AML-193 (cell line): ENCODE measurements at places on chromosomes 3 and 15.
A peak's percentile ranks its signal among the peaks of the same experiment; 100 is the strongest.

- DNase-seq = peak; percentile 33
These were observed 944 bp upstream of the EIF4E3 start for GRCh38 chr3:71726146-71726545.

DNA sequence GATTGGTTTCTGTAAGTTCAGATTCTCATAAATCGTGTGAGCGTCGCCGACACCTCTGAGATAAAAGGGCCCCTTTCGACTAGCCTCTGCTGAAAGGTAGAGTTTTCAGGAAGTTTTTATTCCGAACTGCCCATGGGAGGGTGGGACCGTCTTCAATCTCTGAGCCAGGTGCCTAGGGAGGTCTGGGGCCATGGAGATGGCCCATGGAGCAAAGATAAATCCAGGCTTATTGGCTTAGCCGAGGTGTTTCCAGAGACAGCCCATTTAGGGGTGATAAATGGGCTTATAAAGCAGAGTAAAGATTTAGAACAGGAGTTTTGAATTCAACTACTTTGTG, 442 bp downstream of the QTRT2 start:
- no peak for DNase-seq

GRCh38 chr3:154786724-154787123, 293.4 kb upstream of the MME start:
- no peak for DNase-seq

- DNase-seq = no peak
These were observed 181.4 kb downstream of the SMAD6 start for GRCh38 chr15:66883284-66883911.

DNA sequence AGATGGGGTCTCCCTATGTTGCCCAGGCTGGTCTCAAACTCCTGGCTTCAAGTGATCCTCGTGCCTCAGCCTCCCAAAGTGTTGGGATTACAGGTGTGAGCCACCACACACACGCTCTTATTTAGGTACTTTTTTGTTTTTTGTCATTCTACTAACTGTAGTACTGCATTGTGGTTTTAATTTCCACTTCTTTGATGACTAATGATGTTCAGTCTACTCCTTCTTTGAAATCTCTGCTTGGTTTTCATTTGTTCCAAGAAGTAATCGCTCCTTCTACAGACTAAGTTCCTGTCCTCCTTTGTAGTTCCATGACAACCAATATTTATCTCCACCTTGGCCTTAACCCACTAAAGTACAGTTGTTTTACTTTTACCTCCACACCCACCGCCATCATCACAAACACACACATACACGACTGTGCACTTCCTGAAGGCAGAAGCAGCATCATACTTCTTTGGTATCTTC, 529 bp upstream of the DLEC1 start:
- DNase-seq = no peak

GRCh38 chr15:100694381-100695021, 92.1 kb downstream of the ASB7 start:
- DNase-seq = no peak

DNA sequence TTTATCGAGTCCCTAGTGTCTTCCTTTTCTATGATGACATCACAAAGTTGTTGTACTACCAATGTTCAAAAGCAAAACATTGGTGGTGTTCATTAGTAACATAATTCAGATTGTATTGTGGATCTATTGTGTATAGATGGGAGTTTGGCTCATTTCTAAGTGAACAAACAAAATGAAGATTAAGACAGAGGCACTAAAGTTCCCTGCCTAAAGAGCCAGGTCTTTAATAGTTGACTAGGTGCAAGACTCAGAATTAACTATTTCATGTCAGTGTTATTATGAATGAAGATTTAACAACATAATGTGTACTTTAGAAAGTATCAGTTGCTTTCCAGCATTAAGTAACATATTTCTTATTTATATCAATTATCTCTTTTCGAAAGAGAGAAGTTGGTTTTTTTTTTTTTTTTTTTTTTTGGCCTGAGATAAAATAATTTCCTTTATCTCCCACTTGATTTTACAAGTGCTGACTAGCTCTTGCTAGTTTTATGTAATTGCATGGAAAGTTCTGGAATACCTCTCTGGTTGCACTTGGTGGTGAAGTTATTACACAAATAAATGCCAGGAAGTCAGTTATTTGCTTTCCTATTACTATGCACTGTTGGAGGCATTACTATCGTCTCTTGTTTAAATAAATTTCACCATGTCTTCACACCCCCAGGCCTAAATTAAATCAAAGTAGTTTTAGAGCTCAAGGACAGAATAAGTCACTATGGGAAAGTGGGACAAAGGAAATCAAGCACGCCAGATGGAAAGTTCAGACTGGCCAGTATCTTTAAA, 48.7 kb downstream of the NAALADL2 start:
- no peak for DNase-seq

GRCh38 chr15:20356444-20356910, 185.1 kb downstream of the GOLGA6L6 start:
- no peak for DNase-seq

- DNase-seq = no peak
These were observed 29.5 kb downstream of the BOC start for GRCh38 chr3:113240841-113241240.

DNA sequence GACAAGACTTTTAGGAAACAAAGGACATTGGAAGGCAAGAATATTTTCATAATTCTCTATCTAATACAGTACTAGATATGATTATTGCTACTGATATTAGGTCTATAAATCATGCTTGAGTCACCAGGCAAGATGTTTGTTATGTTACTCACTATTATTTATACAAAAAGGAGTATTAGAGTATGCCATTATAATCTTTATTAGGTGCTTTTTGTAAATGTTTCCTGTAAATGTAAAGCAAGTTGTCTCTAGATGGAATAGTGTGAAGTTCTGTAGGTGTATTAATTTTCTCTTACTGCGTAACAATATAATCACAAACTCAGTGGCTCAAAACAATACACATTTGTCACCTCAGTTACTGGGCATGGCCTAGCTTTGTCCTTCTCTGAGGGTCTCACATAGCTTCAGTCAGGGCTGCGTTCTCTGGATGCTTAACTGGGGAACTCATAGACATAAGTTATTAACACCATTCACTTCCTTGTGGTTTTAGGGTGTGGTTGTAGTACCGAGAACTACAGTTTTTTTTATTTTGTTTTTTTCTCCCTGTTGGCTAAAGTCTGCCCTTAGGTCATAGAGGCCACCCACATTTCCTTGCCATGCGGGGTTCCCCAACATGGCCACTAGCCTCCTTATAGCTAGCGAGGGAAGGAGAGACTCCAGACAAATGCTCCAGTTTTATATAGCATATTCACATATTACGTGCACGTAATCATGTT, 20.3 kb upstream of the MAP3K13 start:
- DNase-seq = no peak
